ENCODE measurements at places on chromosomes 11 and 22. TPM values are rescaled to one million over a fixed set of nuclear protein-coding genes. Genes with fewer than 3 reads are reported as not detected.
A peak's percentile ranks its signal among the peaks of the same experiment; 100 is the strongest.

DNA sequence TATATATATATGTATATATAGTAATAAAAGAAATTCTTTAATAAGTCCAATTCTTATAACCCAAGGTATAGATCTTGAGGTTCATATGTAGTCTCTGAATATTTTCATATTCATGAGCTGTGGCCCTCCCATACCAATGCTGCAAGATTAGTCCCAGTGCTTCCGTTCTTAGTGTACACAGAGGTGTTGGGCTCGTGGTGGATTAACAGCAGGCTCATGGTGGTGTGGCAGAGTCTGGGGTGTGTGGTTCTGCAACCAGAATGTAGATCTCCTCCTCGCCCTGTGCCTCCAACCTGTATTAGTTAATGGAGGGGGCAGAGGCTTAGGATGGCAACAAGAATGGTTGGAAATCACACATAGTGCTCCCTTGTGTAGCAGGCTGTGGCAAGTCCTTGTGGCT is 16.8 kb downstream of the PRDM10 start:
- DNase-seq = no peak

DNA sequence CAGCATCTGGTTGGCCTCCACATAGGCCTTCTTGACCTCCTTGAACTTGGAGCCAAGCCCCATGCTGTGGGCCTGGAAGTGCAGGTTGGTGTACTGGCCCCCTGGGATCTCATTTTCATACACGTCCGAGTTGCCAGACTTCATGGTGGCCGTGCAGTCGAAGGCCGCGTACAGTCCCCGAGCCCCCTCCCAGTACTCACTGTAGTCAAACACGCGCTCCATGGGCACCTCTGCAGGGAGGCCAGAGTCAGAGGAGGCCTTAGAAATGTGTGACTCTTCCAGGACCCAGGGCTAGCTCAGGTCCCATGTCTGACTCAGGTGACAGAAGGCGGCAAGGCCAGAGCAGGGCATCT is 6.7 kb upstream of the LRFN4 start:
- DNase-seq = no peak

DNA sequence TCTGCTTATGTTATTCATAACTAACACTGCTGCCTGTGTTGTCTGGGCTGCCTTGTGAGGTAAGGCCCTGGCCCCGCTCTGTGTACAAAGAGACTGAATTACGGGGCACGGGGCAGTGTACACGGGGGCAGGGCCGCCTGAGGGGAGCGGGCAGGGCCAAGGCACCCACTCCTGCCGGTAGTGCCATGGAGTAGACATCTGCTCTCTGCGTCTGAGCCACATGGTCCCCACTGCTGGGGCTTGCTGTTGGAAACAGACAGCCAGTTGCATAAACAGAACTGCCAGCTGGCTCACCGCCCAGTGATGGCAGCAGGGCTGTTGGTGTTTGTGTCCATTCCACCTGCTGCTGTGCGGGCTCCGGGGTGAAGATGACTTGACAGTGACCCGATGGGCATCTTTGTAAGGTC is 19.8 kb downstream of the FAM118A start:
- DNase-seq = no peak

GRCh38 chr22:28440592-28441390 is 238.8 kb downstream of the TTC28 start:
- no peak for DNase-seq

- DNase-seq = no peak
Measured at GRCh38 chr11:10390375-10390774, 64.7 kb upstream of the AMPD3 start.

DNA sequence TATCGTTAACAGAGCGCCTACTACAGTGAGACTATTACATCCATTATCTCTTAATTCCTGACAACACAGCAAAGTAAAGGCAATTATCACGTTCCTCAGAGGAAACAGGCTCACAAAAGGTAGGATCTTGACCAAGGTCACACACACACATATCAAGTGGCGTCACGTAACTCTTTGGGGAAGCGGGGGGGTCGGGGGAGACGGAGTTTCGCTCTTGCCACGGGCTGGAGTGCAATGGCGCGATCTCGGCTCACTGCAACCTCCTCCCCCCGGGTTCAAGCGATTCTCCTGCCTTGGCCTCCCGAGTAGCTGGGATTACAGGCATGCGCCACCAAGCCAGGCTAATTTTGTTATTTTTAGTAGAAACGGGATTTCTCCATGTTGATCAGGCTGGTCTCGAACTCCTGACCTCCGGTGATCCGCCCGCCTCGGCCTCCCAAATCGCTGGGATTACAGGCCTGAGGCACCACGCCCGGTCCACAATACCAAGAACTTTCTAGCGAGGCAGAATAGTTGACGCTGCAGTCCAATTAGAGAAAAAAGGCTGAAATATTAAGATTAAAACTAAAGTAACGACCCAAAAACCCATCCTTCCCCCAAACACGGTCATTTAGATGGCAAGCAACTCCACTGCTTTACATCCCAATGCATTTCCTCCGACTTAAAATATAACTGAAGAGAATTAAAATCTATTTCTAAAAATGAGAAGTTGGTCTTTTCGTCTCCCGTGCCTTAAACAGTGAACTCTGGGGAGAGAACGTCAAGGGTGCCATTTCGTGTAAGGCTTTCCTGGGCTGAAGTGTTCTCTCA is 1.2 kb downstream of the DDX17 start:
- peak; percentile 41 for DNase-seq

Gene OR56A1
- total RNA-seq = not detected

Gene MYBPC3
- total RNA-seq = not detected

Gene RGL4
- 7.4 TPM for total RNA-seq

Gene DUSP8
- 6.0 TPM for total RNA-seq

Gene CALCA
- total RNA-seq = not detected
